ENCODE measurements at places on chromosomes 12 and 14. TPM values are rescaled to one million over a fixed set of nuclear protein-coding genes. Genes with fewer than 3 reads are reported as not detected.
A peak's percentile ranks its signal among the peaks of the same experiment; 100 is the strongest.

DNA sequence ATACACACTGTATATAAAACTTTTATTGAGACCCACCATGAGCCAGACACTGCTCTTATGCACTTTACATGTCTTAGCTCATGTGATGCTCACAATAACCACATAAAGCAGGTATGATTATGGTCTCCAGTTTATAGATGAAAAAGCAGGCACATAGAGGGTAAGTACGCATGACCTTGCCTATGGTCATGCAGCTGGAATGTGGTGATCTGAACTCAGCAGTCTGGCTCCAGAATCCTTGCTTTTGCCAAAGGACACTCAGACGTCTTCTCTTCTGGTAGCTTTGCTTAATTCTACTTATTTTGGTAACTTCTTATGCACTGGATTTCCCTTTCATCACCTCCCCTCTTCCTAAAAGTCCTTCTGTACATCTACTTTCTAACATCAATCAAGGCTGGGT lies 103.3 kb upstream of the CRY1 start:
- peak; percentile 61 for DNase-seq

GRCh38 chr14:91038439-91038838 lies 22.0 kb downstream of the RPS6KA5 start:
- DNase-seq: peak; percentile 87

- no peak for DNase-seq
Observed at GRCh38 chr14:105166571-105167302, 1.8 kb downstream of the JAG2 start.

DNA sequence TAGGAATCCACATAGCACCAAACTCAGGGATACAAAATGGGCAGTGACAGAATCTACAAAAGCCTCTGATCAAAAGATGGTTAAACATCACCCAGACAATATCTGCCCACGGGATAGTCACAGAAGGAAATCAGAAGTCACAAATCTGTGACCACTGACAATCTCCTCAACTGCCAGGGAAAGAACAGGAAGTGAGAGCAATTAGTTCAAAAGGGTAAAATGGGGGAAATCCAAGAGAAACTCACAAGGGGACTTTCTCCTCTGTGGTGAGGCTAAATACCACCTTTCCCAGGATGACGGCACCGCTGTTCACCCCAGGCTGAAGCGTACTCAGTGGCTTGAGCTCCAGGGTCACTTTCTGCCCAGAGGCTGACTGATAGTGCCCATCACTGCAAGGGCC lies 10.7 kb downstream of the TTC5 start:
- DNase-seq: no peak

- peak; percentile 15 for DNase-seq
Observed at GRCh38 chr14:55624913-55625312, 44.9 kb downstream of the KTN1 start.

Gene SOAT2
- not detected for total RNA-seq

DNA sequence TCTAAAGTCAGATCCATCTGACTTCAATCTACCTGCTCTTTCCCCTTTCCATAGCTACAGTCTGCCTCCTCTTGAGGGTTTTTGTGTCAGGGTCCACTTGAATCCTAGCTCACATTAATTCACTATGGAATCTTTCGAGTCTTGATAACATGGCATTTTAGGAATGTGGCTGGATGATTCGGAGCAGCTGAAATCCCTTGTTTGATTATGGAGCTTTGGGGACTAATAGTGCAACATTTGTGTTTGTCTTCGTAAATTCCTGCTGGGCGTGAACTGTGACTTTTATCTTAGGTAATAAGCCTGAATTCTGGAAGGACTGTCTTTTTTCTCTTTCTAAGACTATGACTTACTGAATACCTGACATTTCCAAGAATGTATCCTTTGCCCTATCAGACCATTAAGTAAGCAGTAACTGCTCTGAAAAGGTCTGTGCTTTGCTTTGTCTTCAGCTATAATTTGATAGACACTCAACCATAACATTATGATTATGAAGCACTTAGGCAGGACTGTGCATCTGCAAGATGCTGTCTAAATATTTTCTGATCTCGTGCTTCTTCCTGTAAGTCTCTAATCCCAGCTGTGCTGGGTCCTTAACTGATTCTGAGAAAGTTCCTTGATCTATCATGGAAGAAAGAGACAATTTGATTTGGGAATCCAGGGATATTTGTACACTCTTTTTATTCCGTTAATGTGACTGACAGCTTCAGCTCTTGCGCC lies 19.0 kb upstream of the PELI2 start:
- DNase-seq: peak; percentile 27

GRCh38 chr12:127957001-127957660 lies 309.8 kb upstream of the TMEM132C start:
- DNase-seq: peak; percentile 56

DNA sequence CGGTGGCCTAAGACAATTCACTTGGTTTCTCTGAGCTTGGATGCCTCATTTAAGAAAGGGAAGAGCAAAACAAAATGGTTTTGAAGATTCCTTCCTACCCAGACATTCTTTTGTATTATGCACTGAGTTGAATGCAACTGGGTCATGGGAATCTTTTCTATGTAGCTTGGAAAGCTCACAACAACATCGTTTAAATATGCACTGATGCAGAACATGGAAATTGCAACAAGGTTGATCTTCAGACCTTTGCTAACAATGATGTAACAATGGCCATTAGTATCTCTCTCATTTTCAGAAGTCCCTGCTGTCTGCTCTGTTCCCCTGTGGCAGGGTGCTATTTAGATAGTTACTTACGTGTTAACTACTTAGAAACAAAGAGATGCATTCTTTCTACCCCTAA lies 30.1 kb upstream of the IGF1 start:
- DNase-seq: no peak

Gene SERPINA12
- total RNA-seq: not detected

Gene LRTM2
- total RNA-seq: not detected

Gene TSHR
- not detected for total RNA-seq

Gene CD63
- 6,536 TPM for total RNA-seq

Gene KRT71
- not detected for total RNA-seq

DNA sequence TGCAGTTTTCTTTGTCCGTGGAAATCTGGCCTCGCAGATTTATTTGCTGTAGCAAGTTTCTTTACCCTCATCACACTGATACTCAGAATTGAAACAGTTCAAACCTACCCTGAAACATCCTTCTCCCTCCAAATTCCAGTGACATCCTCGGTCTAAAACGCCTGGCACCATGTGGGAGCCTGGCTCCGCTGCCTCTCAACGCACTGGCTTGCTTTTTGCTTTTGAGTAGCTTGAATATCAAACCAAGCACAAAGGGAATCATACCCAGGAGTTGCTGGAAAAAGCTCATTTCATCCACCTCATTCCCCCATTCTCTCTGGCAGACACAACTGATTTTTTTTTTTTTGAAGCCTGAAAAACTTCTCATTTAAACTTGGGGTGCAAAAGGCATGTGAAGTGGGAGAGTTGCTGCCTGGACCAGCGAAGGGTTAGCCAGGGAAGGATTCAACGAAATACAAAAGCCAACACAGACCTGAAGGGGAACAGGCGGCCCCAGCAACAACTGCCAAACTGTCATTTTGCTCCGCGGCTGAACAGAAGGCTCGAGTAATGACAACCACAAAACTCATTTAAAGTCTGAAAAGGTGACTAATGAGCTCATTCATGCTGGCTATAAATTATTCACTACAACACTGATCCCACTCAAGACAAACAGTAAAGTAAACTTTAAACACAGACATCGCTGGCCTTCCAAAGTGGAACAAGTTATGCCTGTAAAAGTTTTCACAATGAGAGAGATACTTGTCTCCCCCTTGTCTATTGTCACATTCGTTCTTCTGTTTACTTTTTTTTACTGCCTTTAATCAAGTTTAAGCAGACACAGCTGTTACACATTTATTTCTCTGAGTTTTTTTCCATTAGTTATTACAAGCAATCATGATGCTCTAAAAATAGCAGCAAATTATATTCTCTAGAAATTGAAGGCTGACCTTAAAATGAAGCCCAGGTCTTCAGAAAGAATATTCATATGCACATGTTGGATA lies 12.5 kb upstream of the FOXN3 start:
- DNase-seq: no peak

Gene STAB2
- total RNA-seq: 0.08 TPM

DNA sequence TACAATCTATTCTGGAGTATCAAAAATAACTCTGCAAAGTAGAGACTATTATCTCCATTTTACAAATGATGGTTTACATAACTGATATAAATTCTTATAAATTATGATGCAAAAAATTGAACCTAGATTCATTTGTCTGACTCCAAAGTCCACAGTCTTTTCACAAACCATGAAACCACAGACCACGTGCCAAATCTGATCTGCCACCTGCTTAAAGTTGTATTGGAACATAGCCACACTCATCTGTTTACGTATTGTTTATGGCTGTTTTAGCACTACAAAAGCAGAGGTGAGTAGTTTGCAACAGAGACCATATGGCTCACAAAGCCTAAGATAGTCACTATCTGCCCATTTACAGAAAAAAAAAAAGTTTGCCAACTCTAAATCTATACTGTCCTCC lies 105.3 kb downstream of the KCNH5 start:
- DNase-seq: no peak

- DNase-seq: no peak
Observed at GRCh38 chr14:74599946-74600345, 12.1 kb downstream of the LTBP2 start.

- no peak for DNase-seq
Observed at GRCh38 chr14:90536511-90537191, 139.8 kb downstream of the CALM1 start.

DNA sequence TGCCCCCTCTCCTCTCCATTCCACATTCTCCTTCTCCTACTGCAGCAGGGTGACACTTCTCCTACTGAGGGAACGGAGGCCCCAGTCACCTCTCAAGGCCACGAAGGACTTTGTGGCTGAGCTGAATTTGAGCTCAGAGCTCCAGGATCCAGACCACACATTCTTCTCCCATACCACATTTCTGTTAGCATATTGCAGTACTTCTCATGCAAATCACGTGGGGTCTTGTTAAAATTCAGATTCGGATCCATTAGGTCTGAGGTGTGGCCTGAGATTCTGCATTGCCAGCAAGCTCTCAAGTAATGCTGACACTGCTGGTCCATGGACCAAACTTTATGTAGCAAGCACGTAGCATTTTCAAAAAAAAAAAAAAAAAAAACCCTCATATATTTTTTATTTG lies 9.6 kb upstream of the IFI27L2 start:
- no peak for DNase-seq

Gene VASH1
- 4.4 TPM for total RNA-seq

DNA sequence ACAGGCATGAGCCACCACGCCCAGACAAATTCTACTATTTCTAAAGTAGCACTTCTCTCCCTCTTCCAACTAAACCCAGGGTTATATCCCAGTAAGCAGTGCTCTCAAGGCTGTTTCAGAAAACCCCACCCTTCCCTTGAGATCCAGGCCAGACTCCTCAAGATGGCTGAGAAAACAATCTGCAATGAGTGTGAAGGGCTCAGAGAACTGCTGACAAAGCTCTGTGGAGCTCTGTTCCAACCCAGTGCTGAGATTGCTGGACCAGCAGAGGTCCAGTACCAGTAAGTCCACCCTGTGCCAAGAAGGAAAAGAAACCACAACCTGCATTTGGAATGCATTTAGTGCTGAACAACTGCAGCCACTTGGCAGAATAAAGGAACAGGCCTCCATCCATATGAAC lies 3.7 kb upstream of the IFFO1 start:
- DNase-seq: peak; percentile 35

- no peak for DNase-seq
Observed at GRCh38 chr14:103832046-103832445, 15.3 kb downstream of the PPP1R13B start.

GRCh38 chr12:51922762-51923505 lies 15.6 kb downstream of the ACVRL1 start:
- peak; percentile 84 for DNase-seq

- DNase-seq: no peak
Observed at GRCh38 chr14:41446008-41446407, 160.7 kb upstream of the LRFN5 start.

GRCh38 chr14:75151851-75152250 lies 24.6 kb downstream of the TMED10 start:
- no peak for DNase-seq

- no peak for DNase-seq
Observed at GRCh38 chr12:133234971-133235370, 706 bp downstream of the ANHX start.

GRCh38 chr12:18551106-18551505 lies 186.7 kb downstream of the PLCZ1 start:
- DNase-seq: no peak

DNA sequence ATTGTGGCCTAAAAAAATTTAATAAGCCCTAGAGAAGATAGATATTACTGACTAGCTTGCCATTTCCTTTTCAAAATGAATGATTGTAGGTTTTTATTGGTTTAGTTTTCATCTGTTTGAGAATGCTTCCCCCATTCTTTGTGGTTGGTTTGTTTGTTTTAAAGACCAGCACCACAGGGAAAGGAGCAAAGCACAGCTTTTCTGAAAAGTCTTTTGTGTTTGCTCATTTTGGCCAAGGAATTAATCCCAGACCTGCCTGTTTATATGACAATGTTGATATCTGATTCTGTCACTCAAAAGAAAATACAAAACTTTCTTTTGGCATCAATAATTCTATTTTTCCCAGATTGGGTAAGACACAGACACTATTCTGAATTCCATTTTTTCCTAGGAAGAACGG lies 312.5 kb upstream of the FLRT2 start:
- DNase-seq: no peak

Gene KRT77
- total RNA-seq: not detected

DNA sequence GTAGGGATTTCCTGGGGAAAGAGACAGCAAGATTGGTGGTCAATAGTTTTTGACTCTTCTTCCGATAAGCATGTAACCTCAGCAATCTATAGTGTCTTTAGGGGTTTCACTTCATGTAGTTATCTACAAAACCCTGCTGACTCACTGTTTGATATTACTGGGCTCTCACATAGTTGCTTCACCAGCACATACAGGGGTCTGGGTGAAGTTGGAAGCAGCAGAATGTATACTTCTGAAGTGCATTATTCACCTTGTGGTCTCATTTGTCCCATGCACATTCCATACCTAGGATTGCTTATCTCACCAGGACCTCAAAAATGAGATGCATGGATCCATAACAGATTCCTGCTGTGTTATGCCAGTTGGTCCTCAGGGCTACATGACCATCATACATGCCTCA lies 280.0 kb downstream of the LRIG3 start:
- DNase-seq: peak; percentile 19

DNA sequence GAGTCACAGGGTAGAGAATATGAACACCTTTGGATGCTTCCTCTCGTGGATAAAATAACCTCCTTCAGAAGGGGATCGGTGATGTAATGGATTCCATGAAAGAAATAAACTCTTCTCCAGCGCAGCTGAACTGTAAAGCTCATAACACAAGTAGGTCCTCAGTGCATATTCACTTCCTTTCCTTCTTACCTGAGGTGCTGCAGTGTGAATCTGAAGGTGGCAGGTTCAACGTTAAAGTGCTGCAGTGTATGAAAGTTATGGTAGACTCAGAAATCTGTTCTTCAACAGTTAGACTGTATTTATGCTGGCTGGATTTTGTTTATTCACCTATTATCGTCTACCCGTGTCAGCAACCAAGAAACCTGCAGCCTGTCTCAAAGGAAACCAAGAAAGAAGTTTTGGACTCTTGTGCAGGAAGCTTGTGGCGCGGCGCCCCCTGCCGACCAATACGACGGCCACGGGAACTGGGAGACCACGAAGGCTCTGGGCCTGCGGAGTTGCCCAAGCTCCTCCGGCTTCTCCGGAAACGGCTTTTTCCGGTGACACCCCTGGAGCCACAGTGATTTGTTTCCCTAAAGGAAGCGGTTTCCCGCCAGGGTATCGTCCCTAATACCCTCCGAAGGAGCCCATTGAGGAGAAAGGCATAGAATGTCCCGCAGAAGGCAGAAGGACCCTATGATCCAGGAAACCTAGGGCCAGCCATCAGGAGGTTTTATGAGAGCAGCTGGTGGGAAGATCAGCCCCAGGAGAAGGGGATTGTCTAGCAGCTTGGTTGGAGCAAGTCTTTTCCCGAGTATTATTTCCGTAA lies 17.6 kb upstream of the RNASE3 start:
- peak; percentile 72 for DNase-seq

- peak; percentile 12 for DNase-seq
Observed at GRCh38 chr14:73344319-73344718, 107.0 kb downstream of the PAPLN start.
